ENCODE measurements at places on chromosomes 16 and 17.

- DNase-seq: no peak
These were observed 4.3 kb downstream of the CANT1 start for GRCh38 chr17:79005063-79005861.

DNA sequence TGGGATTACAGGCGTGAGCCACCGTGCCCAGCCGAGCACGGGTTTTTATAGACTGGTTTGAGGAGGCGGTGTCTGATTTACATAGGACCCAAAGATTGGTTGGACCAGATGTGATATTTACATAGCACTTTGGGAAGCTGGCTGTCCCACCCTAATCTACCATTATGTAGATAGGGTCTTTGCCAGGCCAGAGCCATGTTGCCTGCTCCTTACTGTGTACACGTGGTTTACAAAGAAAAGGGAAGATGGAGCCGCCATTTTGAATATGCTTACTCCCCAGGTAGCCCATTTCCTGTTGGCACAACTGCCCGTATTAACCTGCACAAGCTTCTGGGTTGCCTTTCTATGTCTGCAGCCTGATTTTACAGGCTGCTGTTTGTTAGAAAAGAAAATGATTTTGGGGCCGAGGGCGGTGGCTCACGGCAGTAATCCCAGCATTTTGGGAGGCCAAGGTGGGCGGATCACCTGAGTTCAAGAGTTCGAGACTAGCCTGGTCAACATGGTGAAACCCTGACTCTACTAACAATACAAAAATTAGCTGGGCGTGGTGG lies 89.9 kb upstream of the EEF2KMT start:
- DNase-seq: no peak

DNA sequence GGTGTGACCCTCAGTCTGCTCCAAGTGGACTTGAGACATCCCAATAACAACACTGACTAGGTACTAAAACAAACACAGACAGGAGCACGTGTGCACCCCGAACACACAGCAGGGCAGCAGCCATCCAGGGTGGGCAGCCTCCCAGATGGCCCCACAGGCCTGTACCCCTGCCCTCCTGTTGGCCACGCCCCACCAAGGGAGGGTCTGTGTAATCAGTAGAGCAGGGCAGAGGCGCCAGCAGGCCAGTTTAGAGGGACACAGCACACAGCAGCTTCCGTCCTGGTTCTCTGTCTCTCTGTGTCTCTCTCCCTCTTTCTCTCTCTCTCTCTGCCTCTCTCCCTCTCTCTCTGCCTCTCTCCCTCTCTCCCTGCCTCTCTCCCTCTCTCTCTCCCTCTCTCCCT lies 21.4 kb downstream of the ACTG1 start:
- no peak for DNase-seq

- DNase-seq: no peak
These were observed 85.7 kb downstream of the PLCG2 start for GRCh38 chr16:81864646-81865382.

GRCh38 chr16:84360170-84360569 lies 8.2 kb upstream of the ATP2C2 start:
- no peak for DNase-seq

DNA sequence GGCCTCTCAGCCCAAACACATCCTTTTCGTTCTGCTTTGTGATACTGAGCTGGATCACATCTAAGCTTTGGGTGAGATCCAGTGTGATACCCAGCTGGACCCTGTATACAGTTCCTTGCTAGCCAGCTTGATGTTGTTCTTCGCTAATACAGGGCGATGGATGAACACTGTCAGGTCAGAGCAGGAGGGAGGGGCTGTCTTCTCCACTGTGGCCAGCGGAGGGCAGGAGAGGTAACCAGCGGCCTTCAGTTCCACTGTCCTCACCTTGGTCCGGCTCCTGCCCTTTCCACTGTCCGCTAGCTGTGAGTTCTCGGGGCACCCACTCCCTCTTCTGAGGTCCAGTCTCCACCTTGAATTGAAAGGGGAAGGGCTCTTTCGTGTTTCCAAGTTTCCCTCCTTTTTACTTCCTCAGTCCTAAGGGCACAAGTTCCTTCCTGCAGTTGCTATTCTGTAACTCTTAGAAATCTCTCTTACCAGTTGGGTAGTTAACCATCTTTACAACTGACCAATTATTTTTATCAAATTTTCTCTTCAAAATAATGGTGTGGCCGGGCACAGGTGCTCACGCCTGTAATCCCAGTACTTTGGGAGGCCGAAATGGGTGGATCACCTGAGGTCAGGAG lies 3.0 kb upstream of the ZNF213 start:
- DNase-seq: peak; percentile 29

DNA sequence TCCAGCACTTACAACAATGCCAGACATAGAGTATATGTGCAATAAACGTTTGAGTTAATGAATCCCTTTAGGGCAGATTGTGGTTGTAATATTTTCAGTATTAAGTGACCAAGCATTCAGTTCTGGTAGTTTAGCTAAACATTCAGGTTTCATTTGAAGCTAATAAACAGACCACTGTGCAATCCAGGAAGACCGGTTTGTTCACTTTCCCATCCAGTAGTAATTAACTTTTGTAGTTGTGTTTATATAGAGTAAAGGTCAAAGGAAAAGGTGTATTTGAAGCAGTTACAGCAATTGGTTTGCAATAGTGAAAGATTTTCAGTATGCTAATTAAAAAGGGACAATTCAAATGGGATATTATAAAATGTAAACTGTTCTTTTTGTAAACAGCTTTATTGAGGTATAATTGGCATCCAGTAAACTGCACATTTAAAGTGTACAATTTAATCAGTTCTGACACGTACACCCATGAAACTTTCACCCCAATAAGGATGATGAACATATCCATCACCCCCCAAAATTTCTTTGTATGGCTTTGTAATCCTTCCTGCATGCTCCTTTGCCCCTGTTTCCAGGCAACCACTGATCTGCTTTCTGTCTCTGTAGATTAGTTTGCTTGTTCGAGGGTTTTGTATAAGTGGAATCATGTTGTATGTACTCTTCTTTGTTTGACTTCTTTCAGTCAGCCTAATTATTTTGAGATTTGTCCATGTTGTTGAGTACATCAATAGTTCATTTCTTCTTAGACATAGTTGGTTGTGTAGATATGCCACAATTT lies 26.3 kb downstream of the MRTFB start:
- DNase-seq: no peak

DNA sequence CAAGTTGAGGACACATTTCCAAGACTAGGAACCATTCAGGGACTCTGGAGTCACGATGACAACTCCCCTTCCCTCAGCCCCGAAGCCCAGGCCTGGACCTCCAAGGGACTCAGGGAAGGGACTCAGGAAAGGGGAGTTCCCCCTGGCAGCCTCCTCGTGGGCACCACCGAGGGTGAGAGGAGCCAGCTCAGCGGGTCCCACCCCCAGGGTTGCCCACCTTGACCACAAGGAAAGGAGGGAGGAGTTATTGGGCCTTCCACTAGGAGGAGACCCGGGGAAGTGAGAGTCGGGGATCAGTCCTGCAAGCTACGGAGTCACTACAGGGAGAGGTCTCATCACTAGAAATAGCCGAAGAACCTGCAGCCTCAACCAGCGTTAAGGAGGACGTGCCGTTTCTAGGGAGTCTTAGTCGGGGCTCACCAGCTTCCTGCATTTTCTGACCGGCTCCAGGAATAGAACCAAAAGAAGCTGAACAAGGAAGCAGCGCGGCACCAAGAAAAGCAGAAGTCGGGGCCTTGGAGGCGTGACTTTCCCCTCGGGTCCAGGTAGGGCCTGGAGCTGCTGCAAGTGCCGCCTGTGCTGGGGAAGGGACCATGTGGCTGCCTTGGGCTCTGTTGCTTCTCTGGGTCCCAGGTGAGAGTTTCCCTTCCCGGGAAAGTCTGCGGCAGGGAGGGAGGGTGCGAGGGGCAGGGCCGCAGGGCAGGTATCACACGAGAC lies at the start of gene CD300A:
Gene CD300A (plus strand): TSS at position 524 of the 717 bp plus-strand sequence. CDS start 70 bp downstream, at position 594.
- no peak for DNase-seq

- no peak for DNase-seq
These were observed 3.0 kb downstream of the SEZ6 start for GRCh38 chr17:29002811-29003210.

DNA sequence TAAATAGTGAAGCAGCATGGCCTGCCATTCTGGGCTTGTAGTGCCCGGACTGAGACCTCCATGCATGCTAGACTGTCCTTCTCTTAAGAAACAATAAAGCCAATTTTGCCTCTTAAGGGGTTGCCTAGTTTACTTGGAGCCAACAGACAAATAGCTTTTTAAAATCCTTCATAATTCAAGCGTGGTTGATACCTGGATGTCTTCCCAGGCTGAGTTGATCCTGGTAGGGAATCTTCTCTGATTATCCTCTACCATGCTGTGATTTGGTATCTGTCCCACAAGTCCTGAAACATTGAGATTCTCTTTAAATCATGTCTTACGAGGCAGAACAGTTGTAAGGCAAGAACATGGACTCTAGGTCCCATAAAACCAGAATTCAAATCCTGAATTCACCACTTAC lies 359.6 kb upstream of the CCL2 start:
- DNase-seq: no peak

DNA sequence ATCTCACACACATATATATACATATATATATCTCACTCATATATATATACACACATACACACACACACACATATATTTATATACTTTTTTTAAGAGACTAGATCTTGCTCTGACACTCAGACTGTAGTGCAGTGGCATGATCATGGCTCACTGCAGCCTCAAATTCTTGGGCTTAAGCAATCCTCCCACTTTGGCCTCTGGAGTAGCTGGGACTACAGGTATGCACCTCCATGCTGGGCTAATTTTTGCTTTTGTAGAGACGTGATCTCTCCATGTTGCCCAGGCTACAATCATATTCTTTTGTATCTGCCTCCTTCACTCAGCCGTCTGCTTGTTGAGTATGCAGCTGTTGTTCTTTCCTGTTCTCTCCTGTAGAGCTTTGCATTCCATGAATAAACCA lies 60.6 kb downstream of the HS3ST3B1 start:
- DNase-seq: no peak

GRCh38 chr17:13416748-13417363 lies 184.9 kb downstream of the HS3ST3A1 start:
- no peak for DNase-seq

GRCh38 chr17:13024016-13024415 lies 6.2 kb upstream of the ELAC2 start:
- no peak for DNase-seq

DNA sequence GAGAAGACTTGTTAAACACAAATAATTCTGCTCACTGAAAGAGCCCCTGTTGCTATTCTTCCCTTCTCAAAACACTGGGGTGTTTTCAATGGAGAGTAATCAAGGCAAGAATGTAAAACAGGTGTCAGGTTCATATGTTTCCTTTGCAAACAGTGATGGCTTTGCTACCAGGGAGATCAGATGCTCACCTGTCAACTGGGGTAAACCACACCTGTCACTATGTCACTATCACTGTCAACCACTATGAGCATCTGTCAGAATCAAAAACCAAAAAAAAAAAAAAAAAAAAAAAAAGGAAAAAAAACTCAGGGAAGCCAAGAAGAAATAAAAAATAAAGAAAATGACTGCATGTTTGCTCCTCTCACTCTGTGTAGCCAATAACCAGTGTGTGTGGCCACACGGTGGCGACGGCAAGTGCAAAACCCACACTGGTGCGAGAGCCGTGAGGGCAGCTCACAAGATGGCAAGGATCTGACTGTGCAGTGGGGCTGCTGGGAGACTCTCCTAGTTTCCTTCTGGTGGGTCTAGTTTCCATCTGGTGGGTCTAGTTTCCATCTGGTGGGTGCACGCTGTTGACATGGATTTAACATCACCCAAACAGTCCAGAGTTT lies 22.7 kb downstream of the USP22 start:
- peak; percentile 45 for DNase-seq

- no peak for DNase-seq
These were observed 1.9 kb downstream of the CLCN7 start for GRCh38 chr16:1472974-1473373.

- DNase-seq: no peak
These were observed at the start of gene CDH5 for GRCh38 chr16:66366433-66367299. CDH5 (plus strand) TSS chr16:66366691; CDS start chr16:66379338, 12,647 bp downstream.

DNA sequence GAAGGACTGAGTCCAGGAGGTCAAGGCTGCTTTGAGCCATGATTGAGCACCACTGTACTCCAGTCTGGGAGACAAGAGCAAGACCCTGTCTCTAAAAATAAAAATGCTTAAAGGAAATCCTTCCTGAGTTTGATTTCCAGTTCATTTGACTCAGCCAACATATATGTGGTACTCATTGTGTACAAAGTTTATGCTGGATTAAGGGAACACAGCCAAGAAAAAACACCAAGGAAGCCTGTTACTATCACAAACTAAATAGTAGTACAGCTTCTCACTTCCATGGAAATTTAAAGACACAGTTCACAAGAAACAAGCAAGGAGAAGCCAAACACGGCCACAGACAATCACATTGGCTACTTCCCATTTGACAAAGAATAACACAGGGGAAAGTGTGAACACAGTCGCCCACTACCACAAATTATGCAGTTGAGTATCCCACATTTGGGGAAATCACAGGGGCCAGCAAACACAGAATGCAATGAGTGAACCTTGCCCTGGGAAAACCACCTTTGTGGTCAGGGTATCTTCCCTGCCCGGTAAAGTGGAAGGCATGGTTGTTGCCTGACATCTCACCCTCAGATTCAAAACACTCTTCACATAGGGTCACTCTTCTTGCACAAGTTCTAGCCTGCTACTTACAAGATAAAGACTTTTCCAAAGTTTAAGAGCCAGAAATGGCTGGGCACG lies 14.5 kb downstream of the TEX14 start:
- DNase-seq: peak; percentile 34

DNA sequence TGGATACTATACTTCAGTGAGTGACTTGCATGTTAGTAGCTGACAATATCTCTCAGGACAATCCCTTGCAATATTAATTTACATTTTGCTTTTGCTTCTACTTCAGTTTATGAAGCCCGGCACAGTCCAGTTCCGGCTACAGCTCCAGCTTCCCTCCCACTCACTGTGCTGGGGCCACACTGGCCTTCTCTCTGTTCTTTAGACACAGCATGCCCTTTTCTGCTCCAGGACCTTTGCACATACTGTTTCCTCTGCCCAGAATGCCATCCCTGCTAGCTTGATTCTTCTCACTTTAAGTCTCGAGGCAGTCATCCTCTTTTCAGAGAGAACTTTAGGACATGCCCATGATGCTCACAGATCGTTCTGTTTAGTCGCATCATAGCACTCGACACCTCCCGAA lies 25.5 kb upstream of the LRRC75A start:
- no peak for DNase-seq

DNA sequence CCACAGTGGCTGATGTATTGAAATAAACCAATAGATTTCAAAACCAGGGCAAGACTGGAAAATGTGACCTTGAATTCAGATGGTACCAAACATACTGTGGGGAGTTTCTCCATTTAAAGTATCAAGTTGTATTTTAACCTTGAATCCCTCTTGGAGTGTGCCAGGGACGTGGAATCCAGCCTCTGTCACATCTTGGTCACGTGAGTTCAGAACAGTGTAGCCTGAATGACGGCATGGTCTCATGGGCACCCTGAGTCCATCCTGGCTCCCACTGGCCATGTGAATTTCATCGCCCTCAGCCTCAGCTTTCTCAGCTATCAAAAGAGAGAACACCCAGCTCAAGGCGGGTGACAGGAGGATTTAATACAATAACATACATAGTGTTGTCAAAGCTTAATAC lies 6.8 kb downstream of the ZNF771 start:
- no peak for DNase-seq

GRCh38 chr17:78180508-78180907 lies 6.3 kb downstream of the TK1 start:
- DNase-seq: no peak

All from fibroblast of skin of scalp (primary cell).